ENCODE measurements at places on chromosomes 3 and 15. TPM values are rescaled to one million over a fixed set of nuclear protein-coding genes. Genes with fewer than 3 reads are reported as not detected.

The MINDY2 gene
- 48.0 TPM for total RNA-seq

The FILIP1L gene
- total RNA-seq, result 332 TPM

The SERINC4 gene
- not detected for total RNA-seq

The CCK gene
- not detected for total RNA-seq

The DGKG gene
- 37.1 TPM for total RNA-seq

- no peak for DNase-seq
Observed at GRCh38 chr3:28836199-28836598, 444.7 kb upstream of the RBMS3 start.

- no peak for DNase-seq
Observed at GRCh38 chr15:93150910-93151881, 62.2 kb upstream of the RGMA start.

- no peak for DNase-seq
Observed at GRCh38 chr3:135238236-135238830, 443.3 kb downstream of the EPHB1 start.

DNA sequence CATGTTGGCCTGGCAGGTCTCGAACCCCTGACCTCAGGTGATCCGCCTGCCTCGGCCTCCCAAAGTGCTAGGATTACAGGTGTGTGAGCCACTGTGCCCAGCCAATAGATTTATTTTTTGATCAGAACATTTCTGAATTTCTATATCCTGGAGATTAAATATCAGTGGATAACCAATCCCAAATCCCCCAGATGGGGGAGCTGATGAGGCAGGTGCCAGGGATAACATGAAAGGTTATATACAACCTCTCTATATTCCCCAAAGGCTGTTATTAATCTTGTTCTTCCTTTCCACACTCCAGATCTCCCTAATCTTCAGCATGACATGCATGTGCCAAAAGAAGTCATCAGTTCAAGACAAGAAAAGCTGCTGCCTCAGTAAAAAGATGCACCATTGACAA, 112.3 kb downstream of the WDR76 start:
- DNase-seq, result no peak

DNA sequence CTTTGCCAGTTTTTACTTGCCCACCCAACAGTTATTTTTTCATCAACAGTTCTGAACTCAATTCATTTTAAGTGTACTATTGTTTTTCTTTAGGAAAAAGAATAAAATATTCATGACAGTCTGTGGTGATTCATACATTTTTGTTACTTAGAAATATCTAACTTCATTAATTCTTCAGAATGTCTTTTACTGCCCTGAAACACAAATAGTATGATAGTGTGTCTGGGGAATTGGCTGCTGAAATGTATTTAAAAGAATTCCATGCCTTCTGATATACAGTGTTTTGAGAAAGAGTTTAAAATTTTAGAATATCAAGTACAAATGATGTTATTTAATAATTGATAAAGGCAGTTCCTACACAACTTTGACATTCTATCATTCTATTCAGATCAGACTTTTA, 854.1 kb downstream of the NAALADL2 start:
- DNase-seq, result no peak

GRCh38 chr15:56468401-56468800, 3.5 kb upstream of the MNS1 start:
- DNase-seq, result no peak

- no peak for DNase-seq
Observed at GRCh38 chr3:50483374-50483773, 20.1 kb downstream of the CACNA2D2 start.

DNA sequence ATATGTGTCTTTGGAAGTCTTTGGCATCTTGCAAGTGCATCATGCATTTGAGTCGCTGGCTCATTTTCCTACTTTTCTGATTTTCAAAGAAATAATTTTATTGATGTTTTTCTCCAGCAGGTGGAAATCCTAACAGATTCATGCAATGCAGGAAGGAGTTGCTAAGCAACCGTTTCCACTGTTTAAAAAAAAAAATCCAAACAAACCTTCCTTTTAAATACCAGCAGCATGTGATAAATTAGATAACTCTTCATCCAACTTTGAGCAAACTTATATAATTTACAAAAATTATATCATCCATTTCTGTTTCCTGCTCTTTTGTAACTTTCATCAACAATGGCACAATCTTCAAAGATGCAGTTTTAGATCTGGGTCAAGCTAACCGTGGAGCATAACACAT, 364.1 kb downstream of the MFSD1 start:
- DNase-seq, result no peak

DNA sequence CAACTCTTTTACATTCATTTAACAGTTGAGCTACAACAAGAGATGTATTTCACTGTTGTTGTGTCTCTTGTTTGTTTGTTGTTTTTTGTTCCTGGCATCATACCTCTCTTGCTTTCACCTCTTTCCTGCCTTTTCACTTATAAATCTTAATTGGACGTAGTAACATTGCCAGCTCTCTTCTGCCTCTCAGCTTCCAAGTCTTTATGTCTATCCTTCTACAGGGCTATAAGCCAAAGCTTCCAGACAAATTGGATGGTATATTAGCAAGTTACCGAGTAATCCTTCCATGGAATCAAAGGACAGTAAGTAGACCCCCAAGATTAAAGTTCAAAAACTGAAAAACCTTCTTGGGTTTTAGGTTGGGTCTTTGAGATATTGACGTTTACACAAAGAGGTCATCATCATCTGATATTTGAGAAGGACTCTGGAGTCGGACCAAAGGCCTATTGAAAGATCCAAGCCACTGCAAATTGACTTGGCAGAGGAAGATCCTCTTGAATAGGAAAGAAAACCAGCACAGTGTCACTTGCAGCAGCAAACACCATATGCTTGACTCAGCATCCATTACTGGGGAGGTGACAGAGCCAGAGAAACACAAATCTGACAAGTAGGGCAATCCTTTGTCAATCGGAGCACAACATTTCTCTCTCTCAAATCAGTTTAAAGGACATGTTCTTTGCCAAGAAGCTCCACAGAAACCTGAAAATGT, 648.5 kb upstream of the NR2F2 start:
- no peak for DNase-seq

DNA sequence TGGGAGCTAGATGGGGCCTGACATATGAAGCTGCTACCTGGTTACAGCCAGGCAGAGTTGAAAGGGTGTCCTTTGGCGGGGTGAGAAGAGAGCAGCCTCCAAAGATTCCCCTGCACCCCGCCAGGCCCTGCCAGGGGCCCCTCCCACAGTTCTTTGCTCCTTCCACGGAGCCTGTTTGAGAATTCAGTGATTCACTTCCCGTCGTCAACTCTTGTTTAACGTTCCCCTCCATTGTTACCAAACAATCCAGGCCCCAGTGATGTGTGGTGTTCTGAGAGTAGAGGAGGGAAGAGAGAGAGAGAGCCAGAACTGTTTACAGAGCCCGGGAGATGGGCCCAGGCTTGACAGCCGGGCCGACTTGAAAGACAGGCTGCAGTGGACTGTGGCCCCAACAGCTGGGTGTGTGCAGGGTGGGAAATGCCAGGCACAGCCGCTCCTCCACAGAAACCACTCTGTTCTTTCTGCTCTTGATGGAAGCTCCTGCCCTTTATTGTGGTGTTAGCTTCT, 81.5 kb downstream of the SMAD3 start:
- DNase-seq, result no peak

- no peak for DNase-seq
Observed at GRCh38 chr3:57130571-57131209, 34.5 kb downstream of the IL17RD start.

DNA sequence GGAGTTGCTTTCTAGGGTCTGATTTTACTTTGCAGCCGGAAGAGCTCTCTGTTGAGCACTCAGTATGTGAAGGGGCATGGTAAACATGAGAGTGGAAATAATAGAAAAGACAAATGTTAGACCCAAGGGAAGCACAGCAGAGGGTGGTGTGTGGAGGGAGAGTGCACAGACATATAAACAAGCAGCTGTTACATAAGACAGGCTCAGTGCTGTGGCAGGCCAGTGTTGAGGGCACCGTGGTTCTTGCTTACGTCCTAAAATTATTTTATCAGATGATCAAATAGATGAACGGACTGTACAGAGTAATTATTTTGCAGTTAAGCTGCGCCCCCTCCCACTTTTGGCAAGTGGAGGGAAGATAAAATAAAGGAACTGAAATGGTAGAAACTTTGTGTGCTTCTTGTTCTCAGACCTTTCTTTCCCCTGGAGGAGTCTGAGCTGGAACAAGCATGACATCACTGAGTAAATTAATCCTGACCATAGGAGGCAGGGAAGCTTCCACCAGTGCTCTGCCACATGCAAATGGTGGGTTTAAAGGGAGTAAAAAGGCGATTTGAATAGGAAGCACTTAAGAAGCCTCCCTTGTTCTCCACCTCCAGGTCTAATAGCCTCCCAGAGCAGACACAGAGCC, 205.6 kb downstream of the IL20RB start:
- no peak for DNase-seq

GRCh38 chr3:188947401-188948280, 224.1 kb upstream of the TPRG1 start:
- DNase-seq, result peak; percentile 96

DNA sequence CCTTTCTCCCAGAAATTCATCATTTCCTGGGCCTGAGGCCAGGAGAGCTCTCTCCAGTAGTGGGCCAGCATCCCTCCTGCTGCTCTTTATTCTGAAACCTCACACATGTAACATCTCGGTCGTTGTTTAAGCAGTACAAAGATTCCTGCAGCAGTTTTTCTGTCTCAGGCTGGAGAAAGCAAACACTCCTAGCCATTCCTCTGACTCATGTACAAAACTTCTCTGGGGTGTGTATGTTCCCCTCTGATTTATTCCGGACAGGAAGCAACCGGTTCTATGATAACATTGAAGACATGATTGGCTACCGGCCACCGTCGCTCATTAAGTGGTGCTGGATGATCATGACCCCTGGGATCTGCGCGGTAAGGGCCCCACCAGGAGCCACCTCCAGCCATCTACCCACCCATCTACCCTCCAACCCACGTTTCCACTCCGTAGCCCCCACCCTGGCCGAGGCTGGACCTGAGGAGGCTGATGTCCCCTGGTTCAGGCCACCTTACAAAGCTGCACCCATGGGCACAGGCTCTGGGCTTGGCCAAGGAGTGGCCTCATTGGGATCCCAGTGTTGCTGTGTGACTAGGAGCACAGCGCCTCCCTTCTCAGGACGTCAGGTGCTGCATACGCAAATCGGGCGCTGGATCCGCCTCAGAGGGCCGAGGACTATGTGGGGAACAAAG, 58.6 kb upstream of the SLC6A1 start:
- peak; percentile 74 for DNase-seq

DNA sequence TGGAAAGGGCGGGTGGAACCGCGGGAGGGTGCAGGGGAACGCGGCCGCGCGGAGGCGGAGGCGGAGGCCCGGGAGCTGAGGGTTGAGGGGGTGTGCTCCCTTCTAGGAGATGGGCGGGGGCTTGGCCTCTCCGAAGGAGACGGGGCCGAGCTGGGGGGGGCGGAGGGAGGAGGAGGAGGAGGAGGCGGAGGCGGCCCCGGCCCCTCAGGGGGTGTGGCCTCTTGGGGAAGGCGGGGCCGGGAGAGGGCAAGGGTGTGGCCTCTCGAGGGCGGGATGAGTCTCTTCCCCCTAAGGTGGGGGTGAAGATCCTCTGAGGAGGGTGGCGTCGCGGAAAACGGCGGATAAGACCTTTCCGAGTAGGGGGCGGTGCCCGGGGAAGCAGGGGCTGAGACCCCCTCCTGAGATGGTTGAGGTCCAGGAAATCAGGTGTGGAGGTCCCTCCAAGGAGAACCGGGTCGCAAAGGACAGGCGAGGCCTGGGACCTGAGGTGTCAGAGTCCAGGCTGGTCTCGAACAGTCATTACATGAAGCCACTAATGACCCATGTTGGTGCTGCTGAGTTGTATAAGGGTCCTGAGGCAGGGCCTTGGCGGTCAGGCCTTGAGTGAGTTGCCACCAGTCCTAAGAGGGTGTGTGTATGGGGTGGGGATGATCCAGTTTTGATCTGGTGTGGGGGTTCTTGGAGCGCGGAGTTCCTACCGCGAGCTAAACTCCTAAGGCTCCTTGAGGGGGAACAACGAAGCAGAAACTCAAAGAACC, 759 bp downstream of the WDR6 start:
- DNase-seq, result peak; percentile 97

GRCh38 chr3:140242818-140243276, 307.9 kb downstream of the CLSTN2 start:
- DNase-seq, result no peak

All from aorta (tissue), 5 donors.